ACHN (cell line): ENCODE measurements at places on chromosomes 11 and 22.

DNA sequence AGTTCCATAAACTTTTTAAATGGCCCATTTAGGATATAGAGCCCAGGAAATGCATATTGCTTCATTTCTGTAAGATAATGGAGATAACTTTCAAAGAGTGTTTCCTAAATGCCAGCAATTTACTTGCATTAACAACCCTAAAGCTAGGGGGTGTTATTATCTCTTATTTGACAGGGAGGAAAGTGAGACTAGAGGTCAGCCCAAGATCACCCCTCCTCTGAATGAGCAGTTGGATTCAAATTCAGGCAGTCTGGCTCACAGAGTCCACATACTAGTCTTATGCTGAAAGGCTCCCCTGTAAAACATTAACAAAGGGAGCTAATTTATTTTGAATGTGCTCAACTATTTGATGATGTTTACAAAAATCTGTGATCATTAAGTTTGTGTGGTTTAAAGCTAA is 49.9 kb upstream of the TRIM77 start:
- no peak for DNase-seq

DNA sequence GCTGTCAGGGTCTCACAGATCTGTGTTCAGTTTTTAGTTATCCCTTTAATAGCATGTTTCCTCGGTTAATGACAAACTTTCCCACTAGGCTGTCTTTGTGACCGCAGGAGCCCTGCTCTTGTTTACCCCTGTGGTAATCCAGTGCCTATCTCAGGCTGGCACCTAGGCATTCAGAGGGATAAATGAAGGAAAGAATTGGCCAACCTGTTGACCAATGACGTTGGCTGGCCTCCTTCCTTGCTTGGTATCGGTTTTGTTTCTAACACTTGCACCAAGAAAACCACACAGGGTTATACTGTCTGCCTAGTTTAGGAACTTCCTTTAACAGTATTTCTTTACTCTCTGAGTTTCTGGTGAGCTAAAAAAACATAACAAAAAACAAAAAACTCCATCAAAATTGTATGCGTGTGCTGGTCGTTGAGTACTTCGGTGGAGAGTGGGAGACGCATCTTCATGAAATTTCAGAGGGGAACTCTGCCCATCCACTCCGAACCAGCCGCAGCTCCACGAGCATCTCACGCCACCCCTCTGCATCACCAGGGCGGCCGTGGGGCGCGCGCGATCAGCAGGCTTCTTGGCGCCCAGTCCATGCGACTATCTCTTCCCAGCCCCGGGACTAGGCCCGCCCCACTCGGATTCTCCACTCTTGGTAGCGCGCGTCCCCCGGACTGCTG is 563 bp upstream of the ENDOD1 start:
- DNase-seq, result peak; percentile 24

DNA sequence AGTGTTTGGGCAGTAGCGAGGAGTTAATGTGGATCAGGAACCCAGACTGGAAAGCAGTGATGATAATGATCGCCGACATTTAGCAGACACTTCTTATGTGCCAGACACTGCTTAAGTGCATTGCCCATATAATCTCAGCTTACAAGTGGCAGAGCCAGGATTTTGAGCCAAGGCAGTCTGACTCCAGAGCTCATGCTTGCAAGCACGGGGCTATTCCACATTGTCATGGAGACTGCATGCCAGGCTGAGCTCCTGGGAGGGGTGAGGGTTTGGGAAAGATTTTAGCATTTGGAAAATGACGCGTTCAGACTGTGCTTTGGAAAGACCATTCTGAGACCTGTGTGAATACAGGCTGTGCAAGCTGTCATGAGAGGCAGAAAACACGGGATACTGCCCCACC is 302.7 kb downstream of the DDX10 start:
- DNase-seq, result no peak

GRCh38 chr11:14578541-14578956 is 58.4 kb upstream of the PSMA1 start:
- no peak for DNase-seq

- peak; percentile 27 for DNase-seq
These were observed 786 bp downstream of the CAPN1 start for GRCh38 chr11:65182258-65183170.

DNA sequence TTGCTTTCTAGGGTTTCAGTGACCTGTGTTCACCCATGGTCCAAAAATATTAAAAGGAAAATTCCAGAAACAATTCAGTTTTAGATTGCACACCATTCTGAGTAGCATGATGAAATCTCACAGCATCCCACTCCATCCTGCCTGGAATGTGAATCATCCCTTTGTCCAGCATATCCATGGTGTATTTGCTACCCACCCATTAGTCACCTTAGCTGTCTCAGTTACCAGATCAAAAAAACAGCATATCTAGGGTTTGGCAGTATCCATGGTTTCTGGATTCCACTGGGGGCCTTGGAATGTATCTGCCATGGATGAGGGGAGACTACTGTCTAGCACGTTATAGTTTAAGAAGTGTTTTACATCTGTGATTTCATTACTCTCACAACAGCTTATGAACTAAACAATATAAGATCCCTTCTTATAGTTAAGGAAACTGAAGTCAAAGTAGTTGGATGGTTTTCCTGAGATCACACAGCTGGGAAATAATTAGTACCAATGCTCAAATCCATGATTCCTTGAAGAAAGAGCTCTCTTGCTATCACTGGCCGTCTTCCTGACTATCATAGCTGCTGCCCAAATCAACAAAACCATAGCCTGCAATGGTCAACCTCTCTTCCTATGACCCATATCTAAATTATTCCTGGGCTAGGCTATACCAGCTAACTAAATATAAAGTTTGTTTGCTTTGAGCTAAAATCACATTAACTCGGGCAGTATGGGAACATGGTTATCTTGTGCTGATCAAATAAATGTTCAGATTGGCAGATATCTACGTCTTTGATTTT is 122.6 kb downstream of the MICAL2 start:
- DNase-seq, result peak; percentile 22
